RPMI7951 (cell line): ENCODE measurements at places on chromosomes 4 and X. TPM values are rescaled to one million over a fixed set of nuclear protein-coding genes. Genes with fewer than 3 reads are reported as not detected.
A peak's percentile ranks its signal among the peaks of the same experiment; 100 is the strongest.

GRCh38 chr4:123577225-123577906 lies 180.8 kb downstream of the SPRY1 start:
- no peak for DNase-seq

- DNase-seq, result no peak
These were observed 92.7 kb upstream of the NDST3 start for GRCh38 chr4:117941611-117942010.

GRCh38 chr4:40721730-40722171 lies 28.0 kb upstream of the NSUN7 start:
- peak; percentile 6 for DNase-seq

The BRCC3 gene
- total RNA-seq, result 9.3 and 12.9 TPM in 2 replicates

DNA sequence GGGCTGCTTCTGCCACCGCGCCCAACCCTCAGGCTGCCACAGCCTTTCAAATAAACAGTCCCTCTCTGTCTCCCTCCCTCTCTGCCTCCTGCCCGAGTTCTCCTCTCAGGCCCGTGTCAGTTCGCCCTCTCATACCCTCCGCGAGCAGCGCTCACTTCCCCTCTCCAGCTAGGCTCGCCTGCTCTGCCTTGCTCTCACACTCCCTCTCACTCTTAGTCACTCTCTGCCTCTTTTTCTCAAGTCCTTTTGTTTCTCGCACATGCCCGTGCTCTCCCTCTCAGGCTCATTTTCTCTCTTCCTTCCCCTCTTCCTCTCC lies 3.2 kb downstream of the EFNB1 start:
- DNase-seq, result peak; percentile 63

The CT45A3 gene
- 0.36 TPM in 1 of 2 replicates, not detected in the other for total RNA-seq

DNA sequence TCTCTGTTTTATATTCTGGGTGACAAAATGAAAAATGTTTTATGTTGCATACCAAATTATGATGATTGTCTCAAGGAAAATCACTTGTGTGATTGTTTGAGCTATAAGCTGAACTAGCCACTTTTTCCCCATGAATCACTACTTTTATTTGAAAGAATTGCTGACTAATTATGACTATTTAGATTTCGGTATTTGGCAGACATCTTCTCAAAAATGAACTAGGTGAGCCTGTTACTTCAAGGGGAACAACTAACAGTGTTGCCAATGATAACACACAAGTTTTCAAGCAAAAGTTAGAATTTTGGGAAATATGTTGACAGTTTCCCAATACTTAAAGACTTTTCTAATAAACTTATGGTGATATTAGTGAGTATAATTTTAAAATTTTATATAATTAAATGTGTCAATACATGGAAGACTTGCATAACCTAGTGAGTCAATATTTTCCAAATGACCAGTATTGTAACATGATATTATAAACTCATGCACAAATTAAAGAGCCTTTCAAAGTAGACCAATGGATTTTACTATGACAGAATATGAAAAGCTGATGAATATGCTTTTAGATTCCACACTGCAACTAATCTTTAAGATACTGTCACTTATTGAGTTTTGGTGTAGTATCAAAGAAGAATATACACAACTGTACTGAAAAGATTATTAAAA lies 187.7 kb upstream of the GATB start:
- peak; percentile 49 for DNase-seq

DNA sequence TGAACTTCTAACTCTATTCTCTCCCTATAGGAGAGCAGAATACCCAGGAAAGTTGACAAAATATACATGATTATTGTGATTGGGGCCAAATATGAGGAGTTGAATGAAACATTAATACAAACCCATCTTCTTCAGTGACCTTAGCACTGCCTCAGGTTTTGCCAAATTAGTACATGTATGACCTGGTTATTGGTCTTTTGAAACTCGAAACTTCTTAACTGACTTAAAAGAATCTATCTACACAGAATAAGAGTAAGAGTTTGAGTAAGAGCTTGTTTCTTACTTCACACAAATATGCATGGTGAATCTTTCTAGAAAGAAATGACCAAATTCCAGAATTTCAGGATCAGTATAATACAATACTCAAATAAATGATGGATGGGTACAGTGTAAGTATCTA lies 213.0 kb upstream of the GK2 start:
- no peak for DNase-seq

The NXF2B gene
- not detected in 2 replicates for total RNA-seq

GRCh38 chr4:187814737-187815465 lies 180.7 kb upstream of the ZFP42 start:
- peak; percentile 41 for DNase-seq
